ENCODE measurements at places on chromosomes 7 and 10.
A peak's percentile ranks its signal among the peaks of the same experiment; 100 is the strongest.

DNA sequence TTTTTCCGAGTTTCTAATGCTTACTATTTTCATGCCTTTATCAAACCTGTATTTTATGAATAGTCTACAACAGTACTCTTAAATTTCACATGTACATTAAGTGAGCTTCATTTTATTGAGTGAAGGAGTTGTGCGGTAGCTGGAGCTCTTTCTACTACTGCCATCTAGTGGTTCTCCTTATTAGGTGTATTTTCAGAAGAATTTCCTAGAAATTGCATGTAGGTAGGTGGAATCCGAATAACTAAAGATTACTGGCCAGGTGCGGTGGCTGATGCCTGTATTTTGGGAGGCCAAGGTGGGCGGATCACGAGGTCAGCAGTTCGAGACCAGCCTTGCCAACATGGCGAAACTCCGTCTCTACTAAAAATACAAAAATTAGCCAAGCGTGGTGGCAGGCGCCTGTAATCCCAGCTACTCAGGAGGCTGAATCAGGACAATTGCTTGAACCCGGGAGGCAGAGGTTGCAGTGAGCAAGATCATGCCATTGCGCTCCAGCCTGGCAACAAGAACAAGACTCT is 38.3 kb downstream of the LRRC72 start:
- DNase-seq, result peak; percentile 35

DNA sequence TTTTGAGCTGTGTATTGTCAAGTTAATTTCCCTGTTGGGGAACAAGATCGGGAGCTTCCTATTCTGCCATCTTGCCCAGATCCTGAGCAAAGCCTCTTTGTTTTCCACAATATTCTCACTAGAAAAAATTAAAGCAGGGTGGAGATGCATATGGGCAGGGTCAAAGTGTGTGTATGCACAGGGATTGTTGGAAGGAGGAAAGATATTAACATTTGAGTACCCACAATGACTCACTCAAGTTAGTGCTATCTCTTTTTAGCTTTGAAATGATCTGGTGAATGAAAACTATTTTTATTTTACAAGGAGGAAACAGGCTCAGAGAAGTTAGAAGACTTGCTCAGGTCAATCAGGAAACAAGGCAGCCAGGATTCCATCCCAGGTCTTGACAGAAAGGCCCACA is 6.7 kb upstream of the BTBD16 start:
- DNase-seq, result no peak

- no peak for DNase-seq
Observed at GRCh38 chr10:50551894-50552293, 71.9 kb downstream of the SGMS1 start.

GRCh38 chr7:73904219-73905137 is 43.5 kb downstream of the TMEM270 start:
- DNase-seq, result no peak

DNA sequence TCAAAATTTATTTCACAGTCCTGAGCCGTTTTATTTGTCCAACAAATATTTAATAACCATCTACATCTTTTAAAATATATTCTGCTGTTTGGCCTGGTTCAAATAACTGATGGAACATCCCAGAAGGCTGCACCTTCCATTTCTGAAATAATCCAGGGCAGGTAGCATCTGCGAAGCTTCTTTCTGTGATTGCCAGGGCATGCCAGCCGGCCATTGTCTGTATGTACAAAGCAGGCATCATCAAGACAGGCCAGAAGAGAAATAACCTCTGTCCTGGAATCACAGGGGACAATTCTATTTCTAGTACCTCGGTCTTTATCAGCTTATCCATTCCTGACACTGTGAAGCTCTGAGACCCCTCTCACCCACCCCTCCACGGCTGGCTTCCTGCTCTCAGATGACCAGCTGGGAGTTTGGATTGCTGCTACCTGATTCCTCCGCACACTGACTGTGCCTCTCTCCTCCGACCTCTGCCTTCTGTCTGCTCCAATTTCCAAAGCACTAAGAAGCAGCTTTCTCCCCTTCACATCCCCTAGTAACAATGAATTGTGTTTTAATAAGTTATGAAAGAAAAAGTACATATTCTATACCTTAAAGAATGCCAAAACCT is 8.0 kb downstream of the DGKI start:
- DNase-seq, result no peak

GRCh38 chr7:79405368-79405767 is 48.1 kb downstream of the MAGI2 start:
- no peak for DNase-seq

GRCh38 chr7:45721686-45722598 is 147.8 kb downstream of the ADCY1 start:
- no peak for DNase-seq

GRCh38 chr10:9781666-9782065 is 1236.0 kb upstream of the CELF2 start:
- no peak for DNase-seq

GRCh38 chr7:2114052-2114451 is 118.7 kb downstream of the MAD1L1 start:
- DNase-seq, result no peak

DNA sequence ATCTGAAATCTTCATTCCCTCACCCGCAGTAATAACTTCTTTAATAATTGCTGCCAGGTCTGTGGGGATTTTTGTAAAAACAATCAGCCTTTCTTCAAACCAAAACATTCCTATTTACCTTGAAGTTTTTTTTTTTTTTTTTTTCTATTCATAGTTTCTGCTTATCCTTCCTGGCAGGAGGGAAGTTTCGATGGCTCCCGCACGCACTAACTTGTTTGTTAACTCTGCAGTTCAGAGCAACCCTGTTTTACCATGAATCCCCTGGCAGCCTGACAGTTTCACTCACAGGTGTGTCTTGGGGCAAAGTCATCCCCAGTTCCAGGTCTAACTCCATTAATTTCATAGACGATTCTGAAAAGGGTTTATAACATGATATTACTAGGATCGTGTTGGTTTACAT is 149.3 kb downstream of the KLF6 start:
- DNase-seq, result no peak

DNA sequence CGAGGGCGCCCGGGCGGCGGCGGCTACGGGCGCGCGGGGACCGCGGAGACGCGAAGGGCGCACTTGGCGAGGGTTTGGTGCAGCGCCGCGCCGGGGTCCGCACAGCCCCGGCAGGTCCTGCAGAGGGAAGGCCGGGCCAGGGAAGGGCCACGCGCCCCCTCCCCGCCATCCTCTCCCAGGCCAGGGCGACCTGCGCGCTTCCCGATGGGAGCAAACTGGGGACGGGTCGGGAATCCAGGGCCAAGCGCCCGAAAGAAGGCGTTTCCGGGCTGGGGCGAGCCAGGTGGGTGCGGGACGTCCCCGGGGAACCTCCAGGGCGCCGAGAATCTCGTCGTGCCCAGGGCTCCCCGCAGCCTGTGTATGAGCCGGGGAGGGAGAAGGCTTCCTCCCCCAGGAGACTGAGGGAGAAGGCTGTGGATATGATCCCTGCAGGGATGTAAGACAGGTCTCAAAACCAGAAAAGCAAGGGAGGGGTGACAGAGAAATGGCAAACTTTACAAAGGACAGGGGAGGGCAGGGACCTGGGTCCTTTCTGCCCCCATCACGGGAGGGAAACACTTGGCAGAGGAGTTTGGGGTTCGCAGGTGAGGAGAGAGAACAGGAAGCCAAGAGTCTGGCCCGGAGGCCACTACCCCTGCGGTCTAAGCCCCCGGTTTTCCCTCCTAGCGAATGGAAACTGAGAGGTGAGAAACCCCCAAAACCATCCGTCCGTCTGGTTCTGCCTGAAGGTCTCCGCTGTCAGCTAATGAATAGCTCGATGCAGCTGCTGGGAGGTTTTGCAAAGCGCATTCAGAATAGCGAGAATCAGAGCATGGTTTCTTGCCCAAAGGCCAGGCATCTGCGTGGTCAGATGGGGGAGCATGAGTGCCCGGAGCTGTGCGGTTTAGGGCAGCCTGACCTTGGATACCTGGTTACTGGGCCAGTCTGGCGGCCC is 674 bp downstream of the AMZ1 start:
- DNase-seq, result no peak

- no peak for DNase-seq
Observed at GRCh38 chr7:137241655-137242360, 101.7 kb downstream of the PTN start.

- no peak for DNase-seq
Observed at GRCh38 chr10:69797959-69798358, 3.7 kb upstream of the COL13A1 start.

- DNase-seq, result peak; percentile 21
Observed at GRCh38 chr10:71476228-71477011, 79.7 kb downstream of the CDH23 start.

Data from renal cortex interstitium (tissue), 15 donors.